ENCODE measurements at places on chromosomes 5 and 9.

DNA sequence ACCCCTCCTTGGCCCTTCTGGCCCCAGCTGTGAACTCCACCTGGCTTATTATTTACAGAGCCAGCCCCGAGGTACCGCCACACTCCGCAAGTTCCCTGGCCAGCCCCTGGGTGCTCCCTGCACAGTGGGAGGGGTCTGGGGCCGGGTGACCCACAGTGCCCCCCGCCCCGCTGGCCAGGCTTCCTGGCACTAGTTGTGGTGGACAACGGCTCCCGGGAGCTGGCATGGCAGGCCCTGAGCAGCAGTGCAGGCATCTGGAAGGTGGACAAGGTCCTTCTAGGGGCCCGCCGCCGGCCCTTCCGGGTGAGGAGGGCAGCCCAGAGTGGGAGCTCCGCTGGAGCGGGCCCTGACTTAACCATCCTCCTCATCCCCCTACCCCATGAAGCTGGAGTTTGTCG, 3.9 kb downstream of the MAMDC4 start:
- DNase-seq = no peak

GRCh38 chr5:172793577-172794488, 22.8 kb upstream of the DUSP1 start:
- no peak for DNase-seq

- DNase-seq = no peak
Observed at GRCh38 chr5:135333732-135334515, 65.1 kb downstream of the MACROH2A1 start.

- DNase-seq = no peak
Observed at GRCh38 chr5:96880444-96881164, 4.3 kb downstream of the ERAP2 start.

DNA sequence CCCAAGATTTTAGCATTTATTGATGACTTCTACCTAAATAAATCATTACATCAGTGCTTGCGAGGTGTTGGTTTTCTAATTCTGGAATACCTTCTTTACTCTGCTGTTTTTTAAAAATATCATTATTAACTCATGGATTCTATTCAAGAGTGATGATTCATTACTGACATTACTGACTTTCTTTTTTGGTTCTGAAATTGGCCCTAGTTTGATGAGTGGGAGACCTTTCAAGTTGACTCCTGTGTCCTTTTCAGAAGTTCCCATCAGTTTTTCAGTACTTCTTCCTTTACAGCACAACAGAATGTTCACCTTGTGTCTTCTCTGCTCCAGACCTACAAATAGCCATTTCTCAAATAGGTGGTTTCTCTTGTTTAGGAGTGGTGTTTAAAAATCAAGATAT, 114.1 kb downstream of the PCSK5 start:
- no peak for DNase-seq

GRCh38 chr9:112866662-112867274, 23.9 kb downstream of the SLC46A2 start:
- peak; percentile 72 for DNase-seq
